ENCODE measurements at places on chromosomes 3 and 15.

GRCh38 chr15:33788906-33789540 lies 179.3 kb upstream of the CHRM5 start:
- no peak overlapping the region for H3K27ac ChIP-seq
- no peaks in the 10 kb centered on the region for H3K4me1 ChIP-seq
- no peaks in the 10 kb centered on the region for H3K27me3 ChIP-seq
- H3K4me3 ChIP-seq, result no peak overlapping the region
- no peaks in the 10 kb centered on the region for H3K36me3 ChIP-seq

DNA sequence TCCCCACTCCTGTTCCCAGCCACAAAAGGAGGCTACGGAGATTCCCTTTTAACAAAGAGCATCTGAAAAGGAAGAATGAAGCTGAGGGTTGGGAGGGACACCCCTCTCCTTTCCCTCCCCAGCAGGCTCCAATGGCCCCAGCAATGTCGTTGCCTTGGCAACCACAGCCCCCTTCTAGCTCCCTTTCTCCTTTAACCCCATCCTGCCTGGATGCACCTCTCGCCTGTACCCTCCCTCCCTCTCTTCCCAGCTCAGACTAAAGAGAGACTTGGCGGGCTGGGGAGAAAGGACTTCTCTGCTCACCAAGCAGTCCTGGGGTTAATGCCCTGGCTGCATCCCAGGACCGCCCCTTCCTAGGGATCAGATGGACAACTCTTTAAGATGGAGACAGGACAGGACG lies 7.1 kb upstream of the RPL29 start:
- H3K27ac ChIP-seq, result no peak overlapping the region
- H3K36me3 ChIP-seq, result no peaks in the 10 kb centered on the region
- no peak for DNase-seq
- H3K27me3 ChIP-seq, result no peaks in the 10 kb centered on the region

- H3K4me1 ChIP-seq, result no peaks in the 10 kb centered on the region
- no peak overlapping the region for H3K27ac ChIP-seq
- no peaks in the 10 kb centered on the region for H3K36me3 ChIP-seq
- no peak for DNase-seq
These were observed 23.4 kb upstream of the PLOD2 start for GRCh38 chr3:146184241-146185015.

GRCh38 chr3:128340904-128341555 lies 125.7 kb downstream of the DNAJB8 start:
- H3K4me1 ChIP-seq, result no peaks in the 10 kb centered on the region
- no peaks in the 10 kb centered on the region for H3K27me3 ChIP-seq
- no peak overlapping the region for H3K4me3 ChIP-seq
- DNase-seq, result no peak
- peaks cover 5% of the 10 kb centered on the region for H3K36me3 ChIP-seq

DNA sequence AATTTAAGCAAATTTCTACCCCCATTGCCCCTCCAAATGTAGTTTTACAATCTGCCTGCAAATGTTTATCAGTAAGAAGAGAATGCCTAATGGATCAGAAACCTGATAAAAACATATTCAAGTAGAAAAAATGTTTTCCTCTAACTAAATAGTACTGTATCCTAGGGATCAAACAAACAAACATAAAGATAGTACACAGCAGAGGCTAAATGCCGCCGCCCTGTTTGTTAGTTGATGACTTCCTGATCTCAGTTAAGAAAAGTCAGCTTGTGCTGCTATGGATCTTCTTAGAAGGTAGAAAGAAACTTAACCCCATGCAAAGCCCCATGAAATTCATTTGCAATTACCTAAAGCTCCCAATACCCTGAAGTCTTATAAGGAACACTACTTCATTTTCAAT lies 387.3 kb upstream of the THBS1 start:
- no peak overlapping the region for H3K27ac ChIP-seq
- H3K4me1 ChIP-seq, result no peaks in the 10 kb centered on the region
- no peak overlapping the region for H3K4me3 ChIP-seq
- no peak for DNase-seq
- H3K27me3 ChIP-seq, result no peaks in the 10 kb centered on the region
- no peaks in the 10 kb centered on the region for H3K36me3 ChIP-seq

GRCh38 chr15:31241888-31242522 lies 84.6 kb upstream of the KLF13 start:
- H3K36me3 ChIP-seq, result no peaks in the 10 kb centered on the region
- no peaks in the 10 kb centered on the region for H3K27me3 ChIP-seq
- DNase-seq, result no peak
- H3K4me1 ChIP-seq, result peaks cover 1% of the 10 kb centered on the region
- no peak overlapping the region for H3K4me3 ChIP-seq

DNA sequence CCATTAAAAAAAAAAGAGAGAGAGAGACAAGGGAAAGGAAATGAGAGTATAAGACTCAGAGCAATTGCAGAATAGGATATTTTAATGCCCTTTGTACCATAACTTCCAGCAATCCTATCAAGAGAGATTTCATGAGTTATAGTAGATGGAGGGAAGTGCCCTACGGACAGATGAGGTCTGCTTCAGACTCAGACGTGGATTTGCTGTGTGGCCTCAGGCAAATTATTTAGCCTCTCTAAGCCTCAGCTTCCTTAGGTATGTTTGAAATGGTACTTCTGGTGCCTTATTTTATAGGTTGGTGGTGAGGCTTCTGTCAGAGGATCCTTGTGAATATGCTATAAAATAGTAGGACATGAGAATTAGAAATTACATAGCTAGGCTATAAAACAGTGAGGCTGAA lies 448.2 kb downstream of the EDEM1 start:
- no peaks in the 10 kb centered on the region for H3K36me3 ChIP-seq
- DNase-seq, result no peak
- H3K27ac ChIP-seq, result no peak overlapping the region
- no peaks in the 10 kb centered on the region for H3K27me3 ChIP-seq

DNA sequence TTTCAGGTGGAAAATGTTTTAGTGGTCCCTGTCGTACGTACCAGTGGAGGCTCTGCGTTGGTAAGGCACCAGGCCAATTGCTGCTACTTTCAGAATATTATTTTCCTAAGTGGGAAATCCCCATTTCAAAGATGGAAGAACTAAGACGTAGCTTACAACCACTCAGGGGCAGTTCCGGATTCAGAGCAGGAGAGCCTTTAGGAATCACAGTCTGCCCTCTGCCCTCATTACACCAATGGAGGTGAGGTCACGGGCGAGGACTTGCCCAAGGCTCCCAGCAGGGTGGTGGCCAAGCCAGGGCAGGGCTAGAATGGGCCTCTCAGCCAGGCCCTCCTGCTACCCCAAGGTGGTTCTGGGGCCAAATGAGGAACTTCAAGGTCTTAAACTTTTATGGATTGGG lies 72.6 kb downstream of the RASGRF1 start:
- no peaks in the 10 kb centered on the region for H3K27me3 ChIP-seq
- no peak overlapping the region for H3K4me3 ChIP-seq
- no peaks in the 10 kb centered on the region for H3K36me3 ChIP-seq

Data from thoracic aorta (tissue), 2 donors.